ENCODE measurements at places on chromosomes 7 and 10.

- no peak for DNase-seq
Observed at GRCh38 chr10:104780946-104781595, 140.0 kb downstream of the SORCS3 start.

- no peak for DNase-seq
Observed at GRCh38 chr10:46528675-46529615, 27.5 kb downstream of the GPRIN2 start.

DNA sequence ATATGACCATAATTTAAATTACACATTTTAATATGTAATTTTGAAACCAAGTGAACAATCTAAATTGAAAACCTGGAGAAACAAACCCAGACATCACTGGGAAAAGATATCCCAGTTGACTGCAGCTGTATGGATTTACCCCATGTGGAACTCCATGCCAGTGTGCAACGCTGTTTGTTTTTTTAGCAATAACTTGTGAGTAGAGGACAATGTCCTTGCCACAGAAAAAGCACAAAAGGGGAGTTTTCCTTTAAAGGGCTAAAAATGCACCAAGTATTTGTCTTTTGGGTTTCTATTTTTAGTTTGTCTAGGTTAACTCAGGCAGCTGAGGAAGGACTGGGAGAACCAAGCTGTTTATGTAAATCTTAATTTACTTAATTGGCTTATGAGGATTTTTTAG lies 15.1 kb upstream of the COL17A1 start:
- DNase-seq = no peak

- DNase-seq = peak; percentile 64
Observed at GRCh38 chr10:49407552-49408137, 11.8 kb upstream of the DRGX start.

GRCh38 chr10:42753507-42754154 lies 29.0 kb upstream of the BMS1 start:
- DNase-seq = no peak

- DNase-seq = no peak
Observed at GRCh38 chr10:96814264-96814663, 17.8 kb upstream of the LCOR start.

- DNase-seq = no peak
Observed at GRCh38 chr7:44881610-44882009, 3.7 kb downstream of the PURB start.

Measured in CD8-positive, alpha-beta memory T cell (primary cell).